ENCODE measurements at places on chromosomes 7 and 10.

DNA sequence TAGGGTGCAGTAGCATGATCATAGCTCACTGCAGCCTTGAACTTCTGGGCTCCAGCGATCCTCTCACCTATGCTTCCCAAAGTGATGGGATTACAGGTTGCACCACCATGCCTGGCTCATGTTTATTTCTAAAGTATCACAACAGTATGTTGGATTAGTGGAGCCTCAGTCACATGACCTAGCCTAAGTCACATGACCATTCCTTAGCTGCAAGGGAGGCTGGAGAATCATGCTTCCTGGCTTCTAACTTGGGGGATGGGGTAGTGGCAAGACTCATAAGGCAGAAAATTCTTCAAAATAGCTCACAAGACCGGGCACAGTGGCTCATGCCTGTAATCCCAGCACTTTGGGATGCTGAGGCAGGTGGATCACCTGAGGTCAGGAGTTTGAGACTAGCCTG lies 26.9 kb upstream of the TPST1 start:
- DNase-seq, result no peak

DNA sequence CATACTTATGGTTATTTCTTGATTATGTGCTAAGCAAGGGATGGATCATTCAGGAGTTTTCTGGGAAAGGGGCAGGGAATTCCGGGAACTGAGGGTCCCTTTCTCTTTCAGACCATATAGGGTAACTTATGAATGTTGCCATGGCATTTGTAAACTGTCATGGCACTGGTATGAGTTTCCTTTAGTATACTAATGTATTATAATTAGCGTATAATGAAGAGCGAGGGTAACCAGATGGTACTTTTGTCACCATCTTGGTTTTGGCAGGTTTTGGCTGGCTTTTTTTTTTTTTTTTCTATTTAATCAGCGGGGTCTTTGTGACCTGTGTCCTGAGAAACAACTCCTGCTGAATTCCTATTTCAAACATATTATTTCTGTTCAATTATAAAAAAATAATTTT lies 237.6 kb upstream of the PTER start:
- DNase-seq, result no peak

DNA sequence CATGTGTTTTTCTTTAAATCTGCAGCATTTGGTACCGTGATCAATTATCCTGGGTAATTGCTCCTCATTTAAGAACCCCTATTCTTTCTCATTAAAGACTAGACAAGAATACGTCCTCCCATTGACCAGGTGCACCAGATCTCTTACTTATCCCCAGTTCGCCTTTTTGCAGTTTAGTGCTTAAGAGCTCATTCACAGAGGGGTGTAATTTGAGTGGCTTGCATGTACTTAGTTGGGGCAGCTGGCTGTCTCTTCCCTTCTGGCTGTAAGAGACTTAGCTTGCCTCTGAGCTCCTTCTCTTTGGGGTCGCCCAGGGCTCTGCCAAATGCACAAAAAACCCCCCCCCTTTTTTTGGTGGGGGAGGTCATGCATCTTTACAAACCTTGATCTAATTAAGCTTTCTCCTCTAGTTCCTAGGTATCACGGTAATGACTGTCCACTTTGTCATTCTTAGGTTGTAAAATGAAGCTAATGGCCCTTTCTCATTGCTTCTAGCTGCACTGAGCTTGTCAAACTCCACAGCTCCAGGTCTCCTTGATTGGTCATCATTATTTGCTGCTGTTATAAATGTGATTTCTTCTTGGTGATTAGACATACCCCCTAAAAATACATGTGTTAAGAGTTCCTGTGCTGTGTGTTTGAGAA lies 26.3 kb downstream of the GAD2 start:
- DNase-seq, result no peak

GRCh38 chr10:1110674-1111119 lies 54.5 kb downstream of the WDR37 start:
- DNase-seq, result no peak

DNA sequence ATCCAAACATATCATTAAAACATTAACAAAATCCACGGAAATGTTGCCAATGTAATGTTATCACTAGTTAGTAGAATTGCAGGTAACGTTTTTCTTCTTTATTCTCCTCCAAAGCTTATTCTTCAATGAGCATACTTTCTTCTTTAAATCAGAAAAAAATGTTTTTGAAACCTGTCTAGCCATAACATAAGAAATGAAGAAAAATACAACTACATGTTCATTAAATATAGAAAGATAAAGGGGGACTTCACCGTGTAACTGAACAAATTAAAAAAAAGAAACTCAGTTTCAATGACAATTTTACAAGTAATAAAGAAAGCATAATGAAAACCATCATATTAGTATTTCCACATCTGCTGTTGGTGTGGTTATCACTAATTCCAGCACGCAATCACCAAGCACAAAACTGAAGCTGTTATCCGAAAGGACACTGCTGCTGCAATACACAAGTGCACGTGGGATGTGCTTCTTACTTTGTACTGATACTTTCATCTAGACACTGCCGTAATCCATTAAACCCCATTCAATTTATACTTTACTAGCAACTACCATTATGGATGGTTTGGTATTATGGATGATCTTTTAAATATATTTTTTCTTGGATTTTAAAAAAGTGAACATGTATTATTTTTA lies 9.6 kb downstream of the ESYT2 start:
- DNase-seq, result no peak

GRCh38 chr10:17453373-17454091 lies 863 bp downstream of the ST8SIA6 start:
- no peak for DNase-seq

GRCh38 chr10:123449234-123449962 lies 216.8 kb upstream of the GPR26 start:
- DNase-seq, result no peak

Measured in memory B cell (primary cell).